RKO (cell line): ENCODE measurements at places on chromosomes 7 and 10.

DNA sequence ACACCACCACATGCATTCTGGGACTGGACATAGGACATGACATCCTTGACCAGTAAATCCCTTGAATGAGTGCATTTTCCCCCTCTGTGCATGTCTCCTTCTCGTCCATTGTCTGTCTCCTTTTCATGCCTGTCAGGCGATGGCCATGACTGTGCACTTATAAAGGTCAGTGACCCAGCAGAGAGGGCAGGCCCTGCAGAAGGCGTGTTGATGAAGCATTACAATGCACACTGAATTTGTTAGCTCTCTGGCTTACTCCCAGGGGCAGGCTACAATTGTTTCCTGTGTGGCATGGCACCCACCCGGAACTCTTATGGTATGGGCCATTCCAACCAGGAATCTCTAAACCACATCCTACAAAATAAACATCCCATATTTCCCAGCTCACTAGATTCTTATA lies 71.1 kb downstream of the SAMD9 start:
- no peak for DNase-seq

GRCh38 chr10:72114706-72115450 lies 26.5 kb upstream of the SPOCK2 start:
- no peak for DNase-seq

GRCh38 chr7:112129655-112130323 lies 76.4 kb downstream of the DOCK4 start:
- no peak for DNase-seq

- DNase-seq, result no peak
These were observed 882.6 kb downstream of the GRM8 start for GRCh38 chr7:126370038-126370668.

- DNase-seq, result no peak
These were observed 17.7 kb downstream of the SOSTDC1 start for GRCh38 chr7:16447876-16448275.

DNA sequence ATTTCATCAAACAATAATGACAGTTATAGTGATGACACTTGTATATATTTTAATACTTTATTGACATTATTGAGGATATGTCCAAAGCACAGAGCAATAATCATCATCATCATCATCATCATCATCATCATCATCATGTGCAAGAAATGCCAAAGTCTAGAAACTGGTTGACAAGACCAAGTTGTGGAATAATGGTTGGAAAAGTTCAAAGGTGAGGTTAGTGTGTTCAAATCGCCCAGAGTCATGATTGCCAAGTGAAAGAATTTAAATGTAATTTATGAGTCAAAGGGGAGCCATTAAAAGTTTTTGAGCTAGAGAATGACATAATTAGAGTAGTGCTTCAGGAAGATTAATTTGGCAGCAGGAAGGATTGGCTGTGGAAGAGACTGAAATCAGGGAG lies 852.4 kb downstream of the SORCS1 start:
- DNase-seq, result no peak

- DNase-seq, result no peak
These were observed 37.8 kb downstream of the GOLGA7B start for GRCh38 chr10:97887399-97887798.

DNA sequence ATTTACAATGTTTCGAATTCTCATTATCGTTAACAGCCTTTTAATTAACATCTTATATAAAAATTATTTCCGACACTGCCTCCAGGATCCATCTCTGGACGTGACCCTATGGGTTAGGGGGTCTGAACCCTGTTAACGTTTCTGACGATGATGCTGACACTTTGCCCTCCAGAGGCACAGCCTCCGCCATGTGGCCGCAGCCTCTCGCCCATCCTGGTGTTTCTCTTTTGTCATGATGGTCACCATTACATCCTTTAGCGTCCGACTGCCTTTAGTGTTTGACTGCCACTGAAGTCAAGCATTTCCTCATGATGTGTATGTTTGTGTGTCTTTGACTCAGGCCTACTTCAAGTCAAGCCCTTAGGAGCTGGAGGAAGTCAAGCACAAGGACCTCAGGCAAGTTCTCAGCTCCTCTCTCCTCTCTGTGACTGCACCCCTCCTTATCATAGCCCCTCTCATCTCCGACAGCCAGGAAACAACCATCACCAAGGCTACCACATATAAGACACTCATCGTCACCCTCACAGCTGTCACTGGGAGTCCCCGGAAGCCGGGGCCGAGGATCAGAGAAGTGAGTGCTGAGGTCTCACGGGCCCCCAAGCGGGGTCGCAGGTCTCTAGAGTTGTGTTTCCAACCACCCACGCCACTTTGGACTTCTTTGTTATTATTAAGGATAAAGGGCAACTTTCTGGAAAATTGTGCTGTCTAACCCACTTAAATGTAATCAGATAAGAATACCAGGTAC lies 96.1 kb upstream of the PPP2R2D start:
- no peak for DNase-seq

DNA sequence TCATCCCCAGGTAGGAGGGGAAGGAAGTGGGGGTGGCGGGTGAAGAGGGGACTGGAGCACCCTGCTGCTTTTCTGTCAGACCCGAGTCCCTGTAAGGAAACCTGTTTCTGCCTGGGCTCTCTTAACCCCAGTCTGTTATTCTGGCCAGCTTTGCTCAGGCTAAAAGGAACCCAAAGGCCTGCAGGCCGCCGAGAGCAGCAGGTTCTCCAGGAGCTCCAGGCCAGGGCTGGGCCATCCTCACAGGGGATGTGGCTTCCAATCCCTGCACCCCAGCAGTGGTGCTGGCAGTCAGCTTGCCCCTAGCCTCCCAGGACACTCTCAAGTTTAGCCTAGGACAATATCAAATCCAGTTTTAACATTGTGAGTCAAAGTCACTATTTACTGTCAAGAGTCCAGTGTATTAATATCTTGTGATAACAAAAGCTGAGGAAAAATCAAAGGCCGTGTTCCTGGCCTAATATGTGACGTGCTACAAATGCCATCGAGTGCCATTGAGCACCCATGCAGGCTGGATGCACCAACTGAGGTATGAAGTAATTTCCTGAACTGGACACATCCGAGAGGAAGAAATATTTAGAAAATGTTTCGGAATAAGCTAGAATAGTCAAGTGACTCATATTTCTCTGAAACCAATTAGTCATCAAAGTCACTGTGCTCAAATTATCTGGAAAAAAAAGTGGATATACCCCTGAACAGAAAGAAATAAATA lies 7.0 kb downstream of the PKD1L1 start:
- DNase-seq, result peak; percentile 85

GRCh38 chr10:77504196-77504872 lies 133.3 kb downstream of the KCNMA1 start:
- no peak for DNase-seq

- DNase-seq, result no peak
These were observed 33.4 kb downstream of the FOXL3 start for GRCh38 chr7:323410-323809.

DNA sequence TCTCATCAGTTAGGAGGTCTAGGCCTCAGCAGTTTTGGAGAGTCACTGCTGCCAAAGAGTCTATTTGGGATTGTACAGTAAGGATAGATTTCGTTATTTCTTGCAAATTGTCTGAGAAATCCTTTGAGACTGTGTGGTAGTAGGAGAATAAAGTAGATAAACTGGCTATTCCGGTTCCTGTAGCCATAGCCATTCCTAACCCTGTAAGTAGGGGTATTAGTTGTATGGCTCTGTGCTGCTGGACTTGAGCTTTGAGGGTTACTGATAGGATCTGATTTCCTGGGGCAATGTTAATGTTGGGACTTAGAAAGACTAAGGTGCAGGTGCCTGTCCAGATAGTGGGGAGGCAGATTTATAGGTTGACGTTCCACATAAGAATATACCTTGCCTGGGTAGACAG lies 36.1 kb upstream of the ZNF138 start:
- DNase-seq, result no peak

DNA sequence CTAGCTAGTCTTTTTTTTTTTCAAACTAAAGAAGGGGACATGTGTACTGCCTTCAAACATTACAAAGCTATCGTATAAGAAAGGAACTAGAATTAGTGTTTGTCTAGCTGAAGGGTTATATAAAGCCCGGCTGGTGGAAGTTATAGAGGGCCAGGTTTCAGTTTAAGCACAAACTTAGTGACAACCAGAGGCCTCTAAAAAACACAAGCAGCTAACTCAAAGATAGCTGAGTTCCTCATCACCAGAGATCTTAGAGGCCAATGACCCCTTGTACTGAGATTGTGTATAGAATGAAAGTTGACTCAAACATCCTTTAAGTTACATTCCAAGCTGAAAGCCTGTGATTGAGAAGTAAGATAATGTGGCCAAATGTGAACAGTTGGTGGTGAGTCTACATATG lies 28.1 kb upstream of the SGMS1 start:
- DNase-seq, result no peak

- peak; percentile 46 for DNase-seq
These were observed 2.0 kb downstream of the MNX1 start for GRCh38 chr7:157008206-157009169.

DNA sequence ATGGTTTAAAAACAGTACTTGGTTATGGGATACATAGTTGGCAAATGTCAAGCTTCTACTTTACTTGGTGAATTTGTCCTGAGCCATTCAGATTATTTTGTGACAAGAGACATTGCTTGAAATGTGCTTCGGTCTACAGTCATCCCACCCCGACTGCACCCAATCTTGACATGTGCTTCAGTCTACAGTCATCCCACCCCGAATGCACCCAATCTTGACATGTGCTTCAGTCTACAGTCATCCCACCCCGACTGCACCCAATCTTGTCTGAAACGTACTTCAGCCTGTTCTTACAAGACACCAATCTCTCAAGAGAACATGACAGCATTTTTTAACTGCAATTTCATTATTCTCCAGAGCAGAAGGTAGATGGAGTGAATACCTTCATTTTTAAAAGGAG lies 47.8 kb downstream of the PRKCQ start:
- no peak for DNase-seq

- no peak for DNase-seq
These were observed 86.8 kb upstream of the STEAP1B start for GRCh38 chr7:22586786-22587140.

DNA sequence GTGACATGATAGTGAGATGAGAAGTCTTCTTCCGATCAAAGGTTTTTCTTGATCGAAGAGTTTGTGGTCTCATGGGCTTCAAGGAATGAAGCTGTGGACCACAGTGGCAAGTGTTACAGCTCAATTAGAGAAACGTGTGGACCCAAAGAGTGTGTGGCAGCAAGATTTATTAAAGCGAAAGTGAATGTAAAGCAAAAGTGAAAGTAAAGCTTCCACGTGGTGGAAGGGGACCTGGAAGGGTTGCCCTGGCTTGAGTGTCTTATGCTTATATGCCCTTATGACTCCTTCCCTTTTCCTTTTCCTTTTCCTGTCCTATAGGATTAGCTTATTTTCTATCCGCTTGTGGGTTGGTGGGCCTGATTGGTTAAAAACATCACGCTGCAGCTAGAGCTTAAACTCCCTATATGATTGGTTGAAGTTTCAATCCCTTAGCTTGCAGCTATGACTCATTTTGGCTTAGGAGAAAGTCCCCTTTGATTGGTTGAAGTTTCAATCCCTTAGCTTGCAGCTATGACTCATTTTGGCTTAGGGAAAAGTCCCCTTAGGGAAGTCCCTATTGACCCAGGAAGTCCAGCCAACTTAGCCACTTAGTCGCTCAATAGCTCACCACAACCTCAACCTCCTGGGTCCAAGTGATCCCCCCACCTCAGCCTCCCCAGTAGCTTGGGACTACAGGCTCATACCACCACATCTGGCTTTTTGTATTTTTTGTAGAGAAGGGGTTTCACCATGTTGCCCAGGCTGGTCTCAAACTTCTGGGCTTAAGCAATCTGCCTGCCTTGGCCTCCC lies 34.7 kb downstream of the MRPS24 start:
- peak; percentile 70 for DNase-seq

DNA sequence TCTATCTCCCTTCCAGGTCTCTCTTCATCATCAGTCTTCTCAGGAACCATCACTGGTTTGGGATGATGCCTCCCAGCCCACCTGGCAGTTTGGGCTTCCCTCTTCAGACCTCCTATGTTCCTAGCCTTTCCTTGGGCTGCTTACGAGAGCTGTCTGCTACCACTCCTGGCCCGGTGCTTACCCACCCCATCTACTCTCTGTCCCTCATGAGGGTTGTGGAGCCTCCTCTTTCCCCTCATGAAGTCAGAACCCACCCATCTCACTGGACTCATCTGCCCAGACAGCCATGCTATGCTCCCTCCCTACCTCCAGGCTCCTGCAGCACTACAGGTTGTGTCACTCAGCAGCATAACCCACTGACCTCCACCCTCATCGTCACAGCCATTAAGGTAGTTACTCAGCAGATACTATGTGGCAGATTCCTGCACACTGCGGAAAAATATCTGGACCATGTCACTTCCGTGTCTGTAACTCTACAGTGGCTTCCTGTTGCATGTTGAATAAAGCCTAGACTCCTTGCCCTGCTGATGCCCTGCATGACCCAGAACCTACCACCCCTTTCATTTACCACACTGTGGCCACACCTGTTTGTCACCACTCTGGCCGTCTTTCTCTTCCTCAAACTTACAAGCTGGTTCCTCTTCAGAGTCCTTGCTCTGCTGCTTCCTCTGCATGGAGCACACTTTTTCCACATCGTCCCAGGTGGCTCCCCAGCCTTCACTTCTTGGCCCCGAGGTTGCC lies 2.0 kb downstream of the DBNL start:
- no peak for DNase-seq

GRCh38 chr7:3270362-3270761 lies 30.7 kb upstream of the SDK1 start:
- DNase-seq, result no peak

DNA sequence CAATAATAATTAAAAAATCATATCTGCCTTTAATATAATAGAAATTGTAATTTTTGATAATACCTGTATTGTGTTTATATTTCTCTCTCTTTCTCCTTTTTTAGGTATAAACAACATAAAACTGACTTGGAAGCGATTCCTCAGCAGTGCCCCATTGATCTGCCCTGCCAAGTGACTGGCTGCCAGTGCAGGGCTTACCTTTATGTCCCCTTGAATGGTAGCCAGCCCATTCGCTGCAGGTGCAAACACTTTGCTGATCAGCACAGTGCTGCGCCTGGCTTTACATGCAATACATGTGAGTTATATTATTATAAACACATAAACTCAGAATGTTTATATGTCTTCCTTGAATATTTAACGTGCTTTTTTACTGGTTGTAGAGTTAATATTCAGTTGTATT lies 9.2 kb downstream of the FAM221A start:
- DNase-seq, result no peak

DNA sequence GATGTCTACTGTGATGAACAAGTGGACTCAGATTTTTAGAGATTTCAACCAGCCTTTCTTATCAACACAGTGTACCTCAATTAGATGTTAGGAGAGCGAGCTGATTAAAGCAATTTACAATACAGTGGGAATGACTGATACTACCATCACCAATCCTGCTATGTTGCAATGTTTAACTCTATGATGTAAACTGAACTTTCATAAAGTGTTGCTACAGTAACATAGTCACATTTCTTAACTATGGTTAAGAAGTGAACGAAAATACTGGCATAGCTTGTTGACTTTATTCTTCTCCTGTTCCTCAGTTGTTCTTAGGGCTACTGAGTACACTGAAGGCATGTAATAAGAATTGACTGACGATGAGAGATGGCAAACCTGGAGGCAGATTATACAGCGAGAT lies 139.8 kb downstream of the MYOF start:
- no peak for DNase-seq
